Bone marrow (tissue), 2 donors: ENCODE measurements at places on chromosomes 7 and 10.

- no peak for DNase-seq
These were observed 81.6 kb downstream of the ARHGAP22 start for GRCh38 chr10:48523212-48523819.

- no peak for DNase-seq
These were observed 279.3 kb downstream of the SKAP2 start for GRCh38 chr7:26584987-26585665.

- DNase-seq = no peak
These were observed 3.4 kb downstream of the GPR85 start for GRCh38 chr7:113083132-113083815.

GRCh38 chr10:78199759-78200158 lies 166.1 kb downstream of the RPS24 start:
- DNase-seq = no peak

DNA sequence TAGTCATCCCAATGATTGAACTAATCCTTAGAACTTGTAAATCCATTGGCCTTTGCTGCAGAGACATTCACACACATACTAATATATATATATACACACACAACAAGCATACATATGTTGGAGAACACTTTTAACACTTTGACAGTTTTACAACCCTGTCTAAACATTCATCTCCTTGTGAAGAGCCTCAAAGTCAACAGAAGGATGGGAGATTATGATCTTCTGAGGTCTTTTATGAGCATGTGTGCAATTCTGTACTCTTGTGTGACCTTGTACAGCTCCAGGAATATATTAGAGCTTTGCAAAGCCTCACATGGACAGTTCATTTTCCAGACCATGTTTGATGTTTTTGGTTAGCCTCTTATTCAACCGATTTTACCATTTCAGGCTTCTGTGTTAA lies 589.0 kb downstream of the NXPH1 start:
- DNase-seq = no peak

GRCh38 chr7:143375298-143376034 lies 5.7 kb upstream of the ZYX start:
- no peak for DNase-seq

DNA sequence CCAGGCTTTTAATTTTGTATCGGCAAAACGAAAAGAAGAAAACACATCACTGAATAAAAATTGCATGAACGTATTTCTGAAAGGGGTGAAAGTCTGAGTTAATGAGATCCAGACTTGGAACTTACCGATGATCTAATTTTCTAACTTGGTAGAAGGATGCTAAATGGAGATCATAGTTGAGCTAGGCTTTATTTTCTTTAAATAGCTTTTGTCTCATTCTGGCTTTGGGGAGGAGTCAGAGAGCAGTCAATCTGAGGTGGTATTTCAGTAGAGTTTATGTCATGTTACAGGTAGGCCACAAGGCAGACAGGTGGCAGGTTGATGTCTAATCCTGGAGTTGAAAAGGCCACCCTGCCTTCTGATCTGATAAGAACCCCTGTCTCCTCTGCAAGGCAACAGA lies 161.9 kb downstream of the KIAA1217 start:
- no peak for DNase-seq

DNA sequence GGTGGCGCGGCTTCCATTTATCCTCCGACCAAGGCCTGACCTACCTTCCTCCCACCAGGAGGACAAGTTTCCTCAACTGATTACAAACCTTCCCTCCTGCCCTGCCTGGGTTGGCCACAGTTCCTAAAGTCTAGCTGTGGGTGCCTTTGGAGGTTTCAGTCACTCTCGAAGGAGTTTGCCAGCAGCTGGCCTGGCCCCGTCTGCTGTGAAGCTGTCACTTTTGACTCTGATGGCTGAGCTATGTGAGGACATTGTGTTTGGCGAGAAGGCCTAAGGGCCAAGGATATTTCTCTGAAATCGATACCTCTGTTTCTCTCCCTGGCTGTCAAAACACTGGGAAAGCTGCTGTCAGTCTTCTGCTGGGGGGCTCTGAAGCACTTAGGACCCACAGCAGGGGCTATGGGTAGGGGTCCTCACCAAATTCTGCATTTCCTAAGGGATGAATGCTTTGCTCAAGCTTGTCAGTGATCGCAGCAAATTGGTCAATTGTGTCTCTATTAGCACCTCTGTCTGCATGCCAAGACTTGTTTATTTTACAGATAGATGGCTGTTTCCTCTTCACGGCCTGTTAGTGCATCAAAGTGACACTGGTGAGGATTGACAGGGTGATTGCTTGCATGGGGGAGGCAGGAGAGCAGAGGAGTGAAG lies 31.9 kb upstream of the SAMD8 start:
- DNase-seq = no peak

- DNase-seq = no peak
These were observed at the start of gene HOGA1 for GRCh38 chr10:97584060-97584797. TSS of gene HOGA1 (plus strand) at chr10:97584389. CDS start at chr10:97584704, 315 bp downstream.

- no peak for DNase-seq
These were observed 14.2 kb upstream of the SLC18A3 start for GRCh38 chr10:49595713-49596492.

DNA sequence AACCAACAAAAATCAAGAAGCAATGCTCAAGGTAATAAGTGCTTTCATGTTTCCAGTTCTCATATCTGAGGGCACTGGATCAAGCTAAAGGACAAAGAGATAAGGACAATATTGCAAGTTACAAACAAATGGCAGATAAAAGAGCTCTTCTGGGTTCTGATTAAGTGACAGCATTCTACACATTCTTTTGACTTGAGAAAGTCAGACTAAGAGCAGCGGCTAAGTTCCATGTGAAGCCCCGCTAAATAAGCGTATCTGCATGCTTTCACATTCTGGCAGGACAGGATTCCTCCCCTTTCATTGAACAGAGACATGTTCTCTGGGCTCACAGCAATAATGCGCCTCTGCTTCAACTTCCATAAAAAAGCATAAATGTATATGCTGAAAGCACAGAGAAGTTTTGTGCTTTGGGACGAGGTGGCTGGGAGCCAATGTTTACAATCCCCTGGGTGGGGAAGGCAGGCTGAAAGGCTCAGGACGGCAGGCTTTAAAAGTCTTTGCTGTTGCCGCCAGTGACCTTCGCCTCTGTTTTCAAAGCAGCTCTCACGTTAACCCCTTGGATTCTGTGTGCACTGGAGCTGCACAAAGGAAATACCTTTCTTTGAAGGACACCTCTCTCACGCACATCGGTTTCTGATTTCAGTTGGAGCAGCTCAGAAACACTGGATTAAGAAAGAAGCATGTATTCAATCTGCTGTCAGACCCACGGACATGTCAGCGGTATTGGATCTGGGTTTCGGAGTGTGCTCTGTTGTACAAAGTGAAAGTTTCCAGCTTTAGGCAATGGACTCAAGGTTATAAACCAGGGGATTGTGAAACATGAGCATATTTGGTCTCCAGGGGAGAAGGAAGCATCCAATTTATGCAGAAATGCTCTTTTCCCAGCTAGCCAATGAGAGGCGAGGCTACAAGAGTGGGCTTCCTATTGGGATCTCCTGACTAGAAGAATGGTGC lies 105.4 kb upstream of the FAM133B start:
- peak; percentile 15 for DNase-seq

DNA sequence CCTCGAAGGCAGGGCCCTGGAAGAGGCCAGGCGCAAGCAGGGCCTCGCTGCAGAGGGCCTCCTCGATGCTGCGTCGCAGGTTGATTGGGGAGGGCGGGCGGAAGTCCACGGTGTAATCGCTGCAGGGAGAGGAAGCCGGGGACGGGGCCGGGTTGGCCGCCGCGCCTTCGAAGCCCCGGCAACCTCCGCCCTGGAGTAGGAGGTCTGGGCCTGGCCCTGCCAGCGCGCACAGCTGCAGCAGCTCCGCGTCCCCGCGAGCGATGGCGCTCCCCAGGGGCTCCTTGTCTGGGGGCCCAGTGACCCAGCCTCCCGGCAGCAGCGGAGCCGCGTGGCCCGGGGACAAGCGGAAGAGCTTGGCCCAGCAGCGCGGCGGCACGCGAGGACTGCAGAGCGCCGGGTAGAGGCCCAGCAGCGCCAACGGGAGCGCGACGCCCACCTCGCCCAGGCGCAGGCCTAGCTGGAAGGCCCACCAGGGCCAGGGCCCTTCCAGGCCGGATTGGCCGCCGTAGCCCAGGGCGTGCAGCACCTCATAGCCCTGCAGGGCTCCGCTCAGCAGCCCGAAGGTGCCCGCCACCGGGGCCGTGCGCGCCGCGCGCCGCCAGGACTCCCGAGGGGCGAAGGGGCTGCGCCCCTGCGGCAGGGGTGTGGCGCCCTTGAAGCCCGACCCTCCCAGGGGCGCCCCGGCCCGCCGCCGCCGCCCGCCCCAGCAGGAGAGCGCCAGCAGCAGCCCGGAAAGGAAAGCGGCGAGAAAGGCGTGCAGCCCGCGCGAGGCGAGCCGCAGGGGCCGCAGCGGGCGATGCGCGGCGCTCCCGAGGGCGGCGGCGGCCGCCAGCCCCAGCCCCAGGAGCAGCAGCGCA lies 7.8 kb upstream of the RBM28 start:
- DNase-seq = no peak

DNA sequence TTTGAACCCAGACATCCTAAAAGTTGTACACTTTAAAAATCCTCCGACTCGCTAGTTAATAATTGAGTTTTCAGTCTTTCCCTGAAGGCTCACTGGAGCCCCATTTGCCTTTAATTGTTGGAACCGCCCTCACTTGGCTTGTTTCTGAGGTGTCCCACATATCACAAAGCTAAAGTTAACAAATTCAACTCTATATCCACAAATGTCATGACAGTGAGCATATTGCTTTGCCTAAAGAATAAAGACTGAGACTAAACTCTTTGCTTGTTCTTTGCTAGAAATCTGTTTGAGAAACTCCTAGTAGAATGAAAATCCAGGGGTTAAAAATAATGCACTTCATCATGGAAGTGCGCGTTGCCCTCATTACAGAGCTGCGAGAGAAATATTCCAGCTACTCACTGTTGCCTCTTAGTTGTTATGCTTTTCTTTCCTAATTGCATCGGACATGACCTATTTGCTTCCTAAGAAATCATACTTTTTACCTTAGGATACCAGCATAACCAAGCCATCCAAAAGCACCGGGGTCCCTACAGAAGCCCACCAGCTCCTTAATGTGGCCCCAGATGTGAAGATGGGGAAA lies 752 bp downstream of the THSD7A start:
- no peak for DNase-seq

GRCh38 chr7:102427019-102427405 lies 6.4 kb upstream of the ORAI2 start:
- no peak for DNase-seq

- no peak for DNase-seq
These were observed 254.0 kb downstream of the KLF6 start for GRCh38 chr10:3530783-3531645.

GRCh38 chr10:111732166-111732785 lies 451.3 kb downstream of the GPAM start:
- DNase-seq = no peak

GRCh38 chr10:51685768-51686167 lies 13.6 kb downstream of the CSTF2T start:
- DNase-seq = no peak

DNA sequence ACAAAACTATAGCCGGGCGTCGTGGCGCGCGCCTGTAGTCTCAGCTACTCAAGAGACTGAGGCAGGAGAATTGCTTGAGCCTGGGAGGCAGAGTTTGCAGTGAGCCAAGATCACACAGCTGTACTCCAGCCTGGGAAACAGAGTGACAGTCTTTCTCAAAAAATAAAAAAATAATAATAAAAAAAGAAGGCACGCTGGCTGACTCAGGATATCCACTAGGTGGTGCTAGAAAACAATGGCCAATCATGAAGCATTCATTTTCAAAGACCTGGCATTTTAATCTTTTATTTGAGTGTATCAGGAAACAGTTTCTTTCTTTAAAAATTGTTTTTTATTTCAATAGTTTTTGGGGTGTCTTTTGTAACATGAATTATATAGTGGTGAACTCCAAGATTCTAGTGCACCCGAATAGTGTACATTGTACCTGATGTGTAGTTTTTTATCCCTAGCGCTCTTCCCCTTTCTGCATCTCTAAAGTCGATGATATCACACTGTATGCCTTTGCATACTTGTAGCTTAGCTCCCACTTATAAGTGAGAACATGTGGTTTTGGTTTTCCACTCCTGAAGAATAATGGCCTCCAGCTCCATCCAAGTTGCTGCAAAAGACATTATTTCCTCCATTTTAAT lies 88.6 kb downstream of the LYZL1 start:
- DNase-seq = peak; percentile 6

GRCh38 chr7:67344481-67345193 lies 348.0 kb downstream of the TYW1 start:
- no peak for DNase-seq

DNA sequence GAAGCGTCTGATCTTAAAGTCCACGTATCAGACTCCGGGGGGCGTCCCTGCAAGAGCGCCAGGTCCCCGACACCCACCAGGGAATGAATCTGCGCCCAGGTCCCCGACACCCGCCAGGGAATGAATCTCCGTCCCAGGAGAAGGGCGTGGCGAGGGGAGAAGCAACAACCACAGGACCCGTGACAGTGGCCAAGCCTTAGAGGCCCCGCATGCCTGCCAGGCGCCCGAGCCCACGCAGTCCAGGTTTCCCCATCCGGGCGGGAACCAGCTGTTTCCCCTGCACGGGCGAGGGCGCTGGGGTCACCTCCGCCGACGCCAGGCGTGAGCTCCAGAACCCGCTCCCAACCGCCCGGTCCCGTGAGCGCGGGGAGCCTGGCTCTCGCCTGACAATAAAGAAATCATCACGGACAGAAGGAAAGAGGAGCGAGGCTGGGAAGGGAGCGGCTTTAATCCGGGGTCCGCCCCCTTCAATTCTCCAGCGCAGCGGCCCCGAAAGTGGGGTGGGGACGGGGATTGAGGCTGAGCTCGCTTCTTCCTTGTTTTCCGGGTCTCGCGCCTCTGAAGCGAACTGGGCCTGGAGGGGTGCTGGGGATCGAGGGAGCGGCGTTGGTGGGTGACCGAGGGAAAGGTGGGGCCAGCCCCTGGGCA lies 29.0 kb upstream of the BMS1 start:
- DNase-seq = no peak

GRCh38 chr10:82358486-82359099 lies 483.6 kb downstream of the NRG3 start:
- DNase-seq = no peak

DNA sequence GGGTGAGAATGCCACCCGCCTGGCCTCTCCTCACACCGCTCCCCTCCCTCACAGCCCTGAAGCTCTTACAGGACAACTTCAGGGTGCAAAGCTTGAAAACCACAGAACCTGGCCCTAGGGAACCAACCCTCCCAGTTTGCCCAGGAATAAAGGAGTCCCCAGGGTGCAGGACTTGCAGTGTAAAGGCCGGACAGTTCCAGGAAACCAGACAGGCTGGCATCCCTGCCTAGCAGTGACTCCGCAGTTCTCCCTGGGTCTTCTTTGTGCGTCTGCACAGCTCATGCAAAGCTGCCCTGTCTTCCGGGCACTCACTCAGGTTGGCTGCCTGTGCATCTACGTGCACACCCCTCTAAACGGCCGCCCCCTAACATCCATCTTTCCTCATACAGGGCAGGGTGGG lies 36.1 kb downstream of the HSPA12A start:
- DNase-seq = no peak
